Colonic mucosa (tissue), 4 donors: ENCODE measurements at places on chromosomes 4 and X. TPM values are rescaled to one million over a fixed set of nuclear protein-coding genes. Genes with fewer than 3 reads are reported as not detected.

- DNase-seq = no peak
These were observed 63.8 kb upstream of the ENPP6 start for GRCh38 chr4:184281231-184282139.

CDX4 gene
- not detected for total RNA-seq

DNA sequence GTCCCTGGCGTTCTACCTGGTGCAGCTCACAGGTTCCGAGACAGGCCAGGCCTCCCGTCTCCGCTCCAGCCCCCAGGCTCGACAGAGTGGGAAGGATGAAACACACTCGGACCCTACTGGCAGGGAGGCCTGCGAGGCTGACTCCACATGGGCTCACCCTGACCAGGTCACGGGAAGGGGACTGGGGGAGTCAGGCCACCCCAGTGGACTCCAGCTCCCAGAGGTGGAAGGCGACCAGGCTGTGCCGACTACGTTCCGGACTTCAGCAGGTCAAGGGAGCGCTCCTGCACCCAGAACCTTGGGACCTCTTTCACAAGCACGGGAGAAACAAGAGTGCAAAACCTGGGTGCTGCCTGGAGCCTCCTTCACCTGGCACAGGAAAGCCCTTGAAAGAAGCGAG is 4.6 kb upstream of the IRAK1 start:
- DNase-seq = no peak

RTL5 gene
- 2.1 TPM for total RNA-seq
